ENCODE measurements at places on chromosomes 13 and 19.

DNA sequence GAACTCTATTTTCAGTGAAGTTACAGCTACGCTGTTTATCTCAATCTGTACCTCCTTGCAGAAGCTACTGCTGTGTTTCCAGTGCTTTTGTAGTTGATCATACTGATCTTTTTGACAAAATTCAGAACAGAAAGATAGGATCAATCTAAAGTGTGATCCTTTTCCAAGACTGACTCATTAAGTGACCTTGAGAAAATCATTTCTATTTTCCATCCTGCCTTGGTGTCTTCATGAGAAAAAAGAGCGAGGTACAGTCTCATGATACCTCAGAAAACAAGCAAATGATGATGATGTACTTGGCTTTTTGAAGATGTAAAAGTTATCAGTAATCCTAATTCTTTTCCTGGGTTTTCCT, 46.0 kb upstream of the GPR183 start:
- DNase-seq = no peak

DNA sequence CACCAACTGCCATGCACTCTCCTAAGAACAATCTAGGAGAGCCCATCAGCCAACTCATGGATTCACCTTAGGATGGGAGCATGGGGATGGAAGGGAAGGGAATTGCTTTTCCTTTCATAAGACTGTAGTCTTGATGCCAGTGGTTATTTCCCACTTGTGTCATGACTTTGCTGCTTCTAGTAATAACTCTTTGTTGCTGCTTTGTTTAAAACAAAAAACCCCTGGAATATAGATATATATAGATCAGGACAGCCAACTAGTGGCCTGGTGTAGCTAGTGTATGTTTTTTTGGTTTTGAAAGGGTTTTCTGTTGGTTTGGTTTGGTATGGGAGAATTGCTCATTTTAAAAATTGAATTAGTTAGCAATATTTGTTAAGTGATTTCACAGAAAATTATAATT, 39.3 kb upstream of the KCTD4 start:
- DNase-seq = no peak

DNA sequence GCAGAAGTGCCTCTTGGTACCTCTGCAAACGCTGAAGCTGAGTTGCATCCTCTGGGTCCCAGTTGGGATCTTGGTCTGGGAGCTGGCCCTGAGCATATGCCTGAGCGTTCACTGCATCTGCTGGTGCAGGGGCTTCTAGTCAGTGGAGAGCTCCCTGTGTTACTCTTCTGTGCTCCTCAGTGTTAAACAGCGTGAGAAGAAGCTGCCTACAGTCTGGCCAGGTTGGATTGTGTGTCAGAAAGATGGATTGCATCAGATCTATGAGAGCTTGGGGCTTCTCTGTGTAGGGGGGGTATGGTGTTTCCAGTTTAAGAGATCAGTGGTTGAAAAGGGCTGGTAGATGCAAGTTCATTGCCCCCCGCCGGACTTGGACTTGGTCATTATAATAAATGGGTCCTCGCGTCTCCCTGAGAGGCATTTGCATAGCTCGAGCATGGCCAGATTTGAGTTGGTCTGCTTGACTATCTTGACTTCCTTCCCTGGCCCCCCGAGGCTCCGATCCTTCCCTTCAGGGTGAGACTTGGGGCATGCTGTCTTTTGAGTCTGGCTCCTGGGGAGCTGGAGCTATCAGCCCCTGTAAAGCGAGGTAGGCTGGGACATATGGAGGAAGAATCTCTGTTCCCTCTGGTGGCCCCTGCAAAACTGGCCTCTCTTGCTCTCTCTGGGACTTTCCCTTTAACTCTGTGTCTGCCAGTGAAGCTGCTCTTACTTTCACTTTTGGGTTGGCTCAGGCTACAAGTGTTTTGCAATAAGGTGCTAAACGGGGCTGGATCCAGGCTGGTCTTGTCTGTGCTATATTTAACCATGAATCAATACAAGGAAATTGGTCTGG, 52.9 kb downstream of the OR10H4 start:
- DNase-seq = no peak

DNA sequence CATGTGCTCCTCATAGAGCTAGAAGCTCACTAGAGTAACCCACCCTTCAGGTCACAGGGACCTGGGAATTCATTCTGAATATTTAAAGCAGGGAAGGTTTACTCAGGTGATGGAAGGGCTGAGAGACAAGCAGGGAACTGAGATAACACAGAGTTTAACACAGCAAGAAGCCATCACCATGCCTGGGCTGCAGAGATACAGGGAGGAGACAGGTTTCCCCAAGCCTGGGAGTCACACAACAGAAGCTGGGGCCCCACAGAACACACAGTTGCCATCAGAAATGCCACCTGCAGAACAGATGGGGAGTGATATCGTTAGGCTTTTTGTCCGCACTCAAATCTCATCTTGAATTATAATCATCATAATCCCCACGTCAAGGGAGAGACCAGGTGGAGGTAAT, 7.9 kb upstream of the CYSLTR2 start:
- no peak for DNase-seq

- DNase-seq = no peak
Measured at GRCh38 chr13:103200118-103200885, 134.1 kb upstream of the SLC10A2 start.

- DNase-seq = no peak
Measured at GRCh38 chr19:36267061-36267845, 52.3 kb downstream of the ZNF146 start.

- no peak for DNase-seq
Measured at GRCh38 chr13:35818633-35819067, 312.5 kb downstream of the DCLK1 start.

- DNase-seq = no peak
Measured at GRCh38 chr19:10474962-10475451, 28.1 kb downstream of the KEAP1 start.

DNA sequence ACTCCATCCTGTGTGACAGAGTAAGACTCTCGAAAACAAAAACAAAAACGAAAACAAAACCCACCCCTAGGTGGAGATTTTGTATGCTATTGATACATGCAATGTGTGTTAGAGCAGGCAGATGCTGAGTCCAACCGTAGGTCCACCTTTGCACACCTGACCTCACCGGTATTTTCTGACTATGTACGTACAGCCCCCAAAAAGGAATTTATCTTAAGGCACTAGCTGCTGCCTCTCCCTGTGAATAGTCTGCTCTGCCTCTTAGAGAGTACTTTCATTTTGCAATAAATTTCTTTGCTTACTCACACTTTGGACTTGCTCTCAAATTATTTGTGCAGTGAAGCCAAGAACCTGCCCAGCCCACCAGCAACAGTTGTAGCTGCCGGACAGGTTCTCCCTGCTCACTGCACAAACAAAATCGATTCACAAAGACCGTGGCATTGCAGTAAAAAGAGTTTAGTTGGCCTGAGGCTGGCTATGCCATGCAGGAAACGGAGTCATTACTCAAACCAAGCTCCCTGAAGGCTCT, 8.2 kb upstream of the ZNF77 start:
- no peak for DNase-seq

DNA sequence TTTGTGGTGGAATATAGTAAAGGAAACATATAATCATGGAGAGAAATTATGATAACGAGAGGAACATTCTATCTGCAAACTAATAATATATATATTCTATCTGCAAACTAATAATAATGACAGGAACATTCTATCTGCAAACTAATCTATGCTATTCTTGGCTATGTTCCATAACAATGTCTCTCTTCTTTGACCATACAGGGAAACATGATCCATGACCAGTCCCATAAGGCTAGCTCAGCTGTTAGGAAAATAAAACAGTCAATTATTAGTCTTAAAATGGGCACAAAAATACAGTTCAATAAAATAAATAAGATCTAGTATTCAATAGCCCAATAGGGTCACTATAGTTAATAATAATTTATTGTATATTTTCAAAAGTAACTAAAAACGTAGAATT, 707.8 kb upstream of the PCDH20 start:
- DNase-seq = no peak

DNA sequence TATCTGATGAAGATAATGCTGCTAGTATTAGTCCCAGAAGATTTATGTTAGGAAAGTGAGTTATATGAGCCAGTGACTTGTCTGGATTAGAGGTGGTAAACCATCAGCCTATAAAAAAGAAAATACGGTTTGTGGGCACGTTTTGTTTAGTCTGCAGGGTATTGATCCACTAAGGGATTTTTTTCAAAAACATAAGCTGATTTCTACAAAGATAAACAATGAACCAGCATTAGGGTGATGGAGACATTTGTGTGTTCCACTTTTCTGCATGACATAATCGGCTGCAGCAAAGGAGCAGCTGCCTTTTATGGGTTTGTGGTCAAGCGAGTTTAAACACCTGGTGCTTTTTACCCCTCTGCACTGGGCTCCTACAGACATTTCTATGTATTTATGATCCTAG, 836.4 kb upstream of the GPC6 start:
- DNase-seq = no peak

GRCh38 chr13:104983601-104984000, 1551.9 kb downstream of the EFNB2 start:
- DNase-seq = no peak

GRCh38 chr13:43133792-43134191, 110.4 kb downstream of the DNAJC15 start:
- DNase-seq = no peak

GRCh38 chr13:39616087-39616694, 13.2 kb upstream of the LHFPL6 start:
- DNase-seq = no peak

All from stimulated activated CD8-positive, alpha-beta memory T cell treated with anti-CD3 and anti-CD28 coated beads, Interleukin-2, amount 100 ng/mL, for 1 hour (primary cell).